Stimulated activated CD4-positive, alpha-beta T cell treated with anti-CD3 and anti-CD28 coated beads, Interleukin-2, amount 100 ng/mL, for 4 hours (primary cell): ENCODE measurements at places on chromosomes 16 and 17.

DNA sequence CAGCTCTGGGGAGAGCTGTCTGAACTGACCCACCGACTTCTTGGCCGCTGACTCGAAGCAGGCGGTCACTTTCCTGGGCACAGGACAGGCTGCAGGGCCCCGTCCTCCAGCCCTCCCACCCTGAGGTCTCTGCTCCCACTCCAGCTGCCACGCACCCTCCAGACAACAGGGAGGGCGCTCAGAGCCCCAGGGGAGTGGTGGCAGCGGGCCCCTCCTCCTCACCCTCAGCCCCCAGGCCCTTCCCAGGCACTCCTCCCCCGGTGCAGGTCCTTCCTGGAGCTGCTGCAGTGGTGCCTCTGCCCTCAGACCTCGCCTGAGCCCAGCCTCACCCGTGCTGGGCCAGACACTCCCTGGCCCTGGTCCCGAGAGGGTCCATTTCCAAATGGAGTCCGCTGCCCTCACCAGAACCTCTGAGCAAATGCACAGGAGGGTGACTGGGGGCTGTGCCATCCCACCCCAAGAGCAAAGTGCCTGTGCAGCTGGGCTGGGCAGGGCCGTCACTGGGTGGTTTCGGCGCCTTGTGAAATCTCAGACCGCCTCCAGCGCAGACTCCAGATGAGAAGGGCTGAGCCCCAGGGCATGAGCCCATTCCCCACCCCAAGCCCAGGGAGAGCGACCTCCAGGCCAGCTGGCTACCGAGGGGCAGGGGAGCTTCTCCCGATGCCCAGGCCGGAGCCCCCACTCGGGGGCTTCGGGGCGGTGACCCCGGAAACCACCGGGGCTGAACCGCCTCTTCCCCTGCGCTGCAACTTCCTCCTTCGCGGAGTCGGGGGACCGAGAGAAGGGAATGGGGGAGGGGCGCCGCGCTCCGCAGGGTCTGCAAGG lies 717 bp downstream of the CYBA start:
- no peak for DNase-seq

- no peak for DNase-seq
Measured at GRCh38 chr17:44414394-44415155, 25.1 kb upstream of the ITGA2B start.

GRCh38 chr16:30974348-30974747 lies 10.7 kb upstream of the HSD3B7 start:
- no peak for DNase-seq

DNA sequence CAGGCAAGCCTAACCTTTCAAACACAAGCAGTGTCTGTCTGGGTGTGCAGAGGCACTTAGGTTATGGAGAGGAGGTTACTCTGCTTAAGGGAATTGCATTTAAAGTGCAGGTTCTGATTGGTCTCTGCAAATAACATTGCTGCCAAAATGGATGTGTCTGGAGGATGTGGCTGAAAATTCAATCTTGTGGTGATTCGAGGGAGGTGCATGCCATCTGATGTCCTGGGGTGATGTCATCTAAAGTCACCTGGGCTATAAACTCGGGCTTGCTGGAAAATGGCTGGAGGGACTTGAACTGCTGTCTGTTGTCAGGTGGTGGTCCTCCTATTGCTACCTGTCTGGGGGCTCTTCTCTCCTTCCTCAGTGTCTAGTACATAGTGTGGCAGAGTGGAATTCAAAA lies 28.3 kb upstream of the GPR139 start:
- DNase-seq: no peak

DNA sequence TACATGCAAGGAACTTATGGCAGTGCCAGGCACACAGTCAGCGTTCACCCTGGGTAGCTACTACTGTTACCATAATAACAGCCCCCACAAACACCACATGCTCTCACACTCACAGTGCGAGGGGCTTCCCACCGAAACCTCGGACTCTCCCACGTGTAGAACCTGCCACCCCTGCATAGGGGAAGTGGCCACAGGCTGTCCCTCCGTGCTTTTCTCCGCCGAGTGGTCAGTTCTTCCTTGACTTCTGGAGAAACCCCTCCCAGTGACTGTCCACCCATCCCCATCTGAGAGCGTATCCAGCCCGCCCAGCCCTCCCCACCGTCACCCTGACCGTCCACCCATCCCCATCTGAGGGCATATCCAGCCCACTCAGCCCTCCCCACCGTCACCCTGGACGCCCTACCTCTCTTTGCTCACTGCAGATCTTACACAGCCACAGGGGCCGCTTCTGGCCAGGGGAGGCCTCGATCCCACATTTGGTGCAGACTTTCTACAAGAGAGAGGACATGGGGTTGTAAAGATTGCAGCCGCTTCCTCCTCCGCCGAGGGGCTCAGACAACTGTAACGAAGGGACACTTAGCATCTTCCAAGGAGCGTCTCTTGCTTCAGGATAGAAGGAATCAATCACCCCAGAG lies 71.1 kb downstream of the RPH3AL start:
- DNase-seq: no peak

DNA sequence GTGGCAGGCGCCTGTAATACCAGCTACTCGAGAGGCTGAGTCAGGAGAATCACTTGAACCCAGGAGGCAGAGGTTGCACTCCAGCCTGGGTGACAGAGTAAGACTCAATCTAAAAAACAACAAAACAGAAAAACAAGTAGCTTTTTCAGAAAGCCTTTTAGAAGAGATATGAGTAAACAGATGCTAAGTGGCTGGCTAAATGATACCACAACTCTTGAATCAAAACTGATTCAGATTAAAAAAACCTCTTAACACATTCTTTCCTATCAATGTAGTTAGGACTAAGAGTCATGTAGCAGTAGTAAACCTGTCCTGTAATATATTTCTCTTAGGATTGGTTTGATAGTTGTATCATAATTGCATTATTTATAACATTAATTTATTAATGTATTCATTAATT lies 23.0 kb downstream of the PPM1D start:
- no peak for DNase-seq

GRCh38 chr16:46730126-46730525 lies 18.0 kb downstream of the MYLK3 start:
- no peak for DNase-seq

- no peak for DNase-seq
Measured at GRCh38 chr17:27573971-27574525, 56.9 kb upstream of the LGALS9 start.

GRCh38 chr16:82657239-82657638 lies 30.5 kb downstream of the CDH13 start:
- no peak for DNase-seq

GRCh38 chr16:64308721-64309120 lies 813.1 kb downstream of the CDH11 start:
- DNase-seq: no peak

GRCh38 chr16:14242769-14243168 lies 171.7 kb downstream of the MRTFB start:
- DNase-seq: no peak

DNA sequence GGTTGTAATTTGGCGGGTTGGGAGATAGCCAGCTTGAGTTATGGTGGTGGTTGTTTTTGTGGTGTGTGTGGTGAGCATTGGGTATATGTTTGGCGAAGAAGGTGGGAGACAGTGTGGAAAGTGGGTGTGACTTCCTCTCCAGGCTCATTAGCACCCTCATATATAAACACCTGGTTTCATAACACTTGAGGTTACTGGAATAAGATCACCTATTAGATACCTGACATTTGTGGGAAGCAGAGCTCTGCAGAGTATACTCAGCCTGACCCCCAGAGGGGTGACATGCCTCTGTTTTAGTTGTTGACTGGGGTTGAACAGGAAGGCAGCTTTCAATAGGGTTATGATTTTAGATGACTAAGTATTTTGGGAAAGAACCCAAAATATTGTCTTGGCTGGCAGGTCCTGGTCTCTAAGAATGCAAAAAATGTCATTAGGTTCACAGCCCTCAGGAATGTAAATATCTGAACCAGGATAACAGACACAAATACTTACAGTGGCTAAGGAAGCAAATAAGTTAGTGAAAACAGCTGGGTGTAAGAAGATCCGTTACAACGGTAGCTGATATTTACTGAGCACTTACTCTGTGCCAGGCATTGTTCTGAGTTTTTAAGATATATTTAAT lies 18.3 kb upstream of the EFCAB13 start:
- no peak for DNase-seq

- DNase-seq: no peak
Measured at GRCh38 chr16:30546115-30546514, 11.5 kb upstream of the ZNF747 start.

- DNase-seq: no peak
Measured at GRCh38 chr16:53966821-53967571, 263.0 kb downstream of the FTO start.

- no peak for DNase-seq
Measured at GRCh38 chr17:801660-802059, 19.5 kb downstream of the MRM3 start.

DNA sequence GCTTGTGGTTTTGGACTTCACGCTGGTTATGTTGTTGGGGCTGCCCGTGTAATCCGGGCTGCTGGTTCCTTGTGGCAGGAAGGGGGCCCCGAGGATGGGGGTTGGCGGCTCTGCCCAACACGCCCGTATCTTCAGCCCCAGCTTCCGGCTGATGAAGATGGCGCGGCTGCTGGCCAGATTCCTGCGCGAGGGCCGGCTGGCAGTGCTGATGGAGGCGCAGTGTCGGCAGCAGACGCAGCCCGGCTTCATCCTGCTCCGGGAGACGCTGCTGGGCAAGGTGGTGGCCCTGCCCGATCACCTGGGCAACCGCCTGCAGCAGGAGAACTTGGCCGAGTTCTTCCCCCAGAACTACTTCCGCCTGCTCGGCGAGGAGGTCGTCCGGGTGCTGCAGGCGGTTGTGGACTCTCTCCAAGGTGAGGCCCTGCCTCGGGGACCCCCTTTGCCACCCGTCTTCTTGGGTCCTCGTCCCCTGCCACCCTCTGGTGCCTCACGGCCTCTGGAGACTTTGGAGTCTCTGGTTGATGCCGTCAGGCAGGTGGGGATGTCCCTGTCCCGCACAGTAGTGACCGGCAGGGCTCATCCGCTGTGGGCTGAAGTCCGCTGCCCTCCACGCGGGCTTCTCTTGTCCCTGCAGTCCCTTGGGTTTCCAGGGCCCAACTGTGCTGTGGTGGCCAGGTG lies 2.2 kb downstream of the TELO2 start:
- no peak for DNase-seq

DNA sequence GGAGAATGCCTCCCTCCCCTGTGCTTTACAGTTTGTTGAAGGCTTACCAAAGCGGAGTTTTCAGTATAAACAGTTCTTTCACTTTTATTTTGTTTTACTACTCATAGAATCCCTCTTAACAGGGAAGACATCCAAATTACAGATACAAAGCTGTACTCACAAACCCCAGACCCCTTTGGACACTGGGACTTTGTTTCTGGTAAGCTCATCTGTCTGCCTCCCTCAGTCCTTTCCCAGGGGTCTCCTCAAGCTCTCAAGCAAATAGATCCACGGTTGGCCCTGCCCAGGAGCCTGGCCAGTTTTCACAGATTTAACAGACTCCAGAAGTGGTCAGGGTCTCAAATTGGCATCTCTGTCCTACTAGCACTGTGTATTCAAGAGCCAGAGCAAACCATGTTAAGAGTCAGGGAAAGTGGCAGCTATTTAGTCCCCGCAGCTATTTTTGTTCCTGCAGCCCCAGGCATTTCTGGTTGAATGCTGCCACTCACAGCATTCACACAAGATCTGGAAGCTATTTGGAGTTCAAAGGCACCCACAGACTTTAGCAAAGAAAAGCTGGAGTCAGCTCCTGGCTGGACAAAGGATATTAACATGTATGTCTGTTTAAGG lies 54.2 kb downstream of the TMEM100 start:
- DNase-seq: no peak

DNA sequence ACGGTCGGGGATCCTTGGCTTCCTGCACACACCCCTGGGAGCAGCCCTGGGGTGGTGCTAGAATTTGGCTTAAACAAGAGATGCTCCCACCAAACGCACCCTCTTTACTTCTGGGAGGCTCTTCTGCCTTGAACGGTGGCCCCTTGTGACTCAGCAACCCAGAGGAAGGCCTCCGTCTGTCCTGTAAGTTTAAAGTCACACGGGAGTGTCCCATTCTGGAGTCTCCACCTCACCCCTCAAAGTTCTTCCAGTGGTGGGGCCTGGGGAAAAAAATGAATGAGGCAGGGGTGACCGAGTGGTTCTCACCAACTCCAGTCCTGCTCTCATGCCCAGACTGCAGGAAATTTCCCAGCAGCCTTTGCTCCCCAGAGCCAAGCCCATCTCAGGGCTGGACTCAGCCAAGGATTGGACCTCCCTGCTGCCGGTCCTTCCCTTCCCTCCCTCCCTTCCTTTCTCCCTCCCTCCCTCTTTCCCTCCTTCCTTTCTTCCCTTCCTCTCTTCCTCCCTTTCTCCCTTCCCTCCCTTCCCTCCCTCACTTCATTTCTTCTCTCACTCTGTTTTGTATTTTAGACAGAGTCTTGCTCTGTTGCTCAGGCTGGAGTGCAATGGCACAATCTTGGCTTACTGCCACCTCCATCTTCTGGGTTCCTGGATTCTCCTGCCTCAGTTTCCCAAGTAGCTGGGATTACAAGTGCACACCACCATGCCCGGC lies 11.4 kb downstream of the ITGAD start:
- DNase-seq: no peak
